ENCODE measurements at places on chromosomes 5 and 9. TPM values are rescaled to one million over a fixed set of nuclear protein-coding genes. Genes with fewer than 3 reads are reported as not detected.

GRCh38 chr5:180331647-180331950, 21.5 kb downstream of the GFPT2 start:
- no peak for DNase-seq

DNA sequence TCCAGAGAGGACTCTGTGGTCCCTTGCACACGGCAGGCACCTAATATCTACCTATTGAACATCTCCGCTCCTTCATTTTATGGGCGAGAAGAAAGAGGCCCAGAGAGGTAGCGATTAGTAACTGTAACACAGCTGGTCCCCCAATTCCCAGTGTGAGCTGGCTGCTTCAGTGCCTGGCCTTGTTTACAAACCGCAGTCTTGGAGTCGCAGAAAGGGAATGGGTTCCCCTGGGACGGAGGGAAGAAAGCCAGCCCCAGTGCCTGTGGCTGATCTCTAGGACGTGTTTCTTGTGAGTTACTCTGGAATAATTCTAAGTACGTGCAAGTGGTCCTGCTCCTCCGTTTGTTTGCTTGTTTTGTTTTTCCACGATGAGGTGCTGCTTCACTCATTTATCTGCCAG, 52.0 kb downstream of the CFAP77 start:
- DNase-seq, result no peak

DNA sequence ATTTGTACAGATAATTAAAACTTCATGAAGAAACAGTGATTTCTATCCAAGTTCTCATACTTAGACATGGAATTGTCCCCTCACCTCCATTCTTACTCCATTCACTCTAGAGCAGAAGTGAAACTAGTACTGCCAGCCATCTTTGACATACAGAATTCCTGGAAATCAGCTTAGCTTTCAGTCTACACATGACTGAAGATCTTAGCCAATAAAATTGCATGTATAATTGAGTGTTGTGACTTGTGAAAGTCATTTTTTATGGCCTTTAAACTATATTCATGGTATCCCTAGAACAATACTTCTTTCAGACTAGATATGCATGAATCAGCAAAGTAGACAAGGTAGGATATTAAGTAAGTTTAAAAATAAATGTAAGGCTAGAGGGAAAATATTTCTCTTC, 705.2 kb upstream of the ZNF608 start:
- no peak for DNase-seq

The FREM1 gene
- 8.3 TPM for total RNA-seq

The LRRTM2 gene
- total RNA-seq, result 0.58 TPM

The TRPM6 gene
- total RNA-seq, result 3.5 TPM

The SOHLH1 gene
- not detected for total RNA-seq
